ENCODE measurements at places on chromosomes 4 and X. TPM values are rescaled to one million over a fixed set of nuclear protein-coding genes. Genes with fewer than 3 reads are reported as not detected.

ENPEP gene
- 0.39 TPM for total RNA-seq

EMCN gene
- not detected for total RNA-seq

- no peak for DNase-seq
- H3K4me1 ChIP-seq, result peaks cover 10% of the 10 kb centered on the region
- no peak overlapping the region for H3K27ac ChIP-seq
- H3K27me3 ChIP-seq, result no peaks in the 10 kb centered on the region
Measured at GRCh38 chrX:38166478-38167083, 54.1 kb downstream of the SRPX start.

ABLIM2 gene
- 2.6 TPM for total RNA-seq

GRCh38 chr4:1010395-1011021 lies 918 bp upstream of the FGFRL1 start:
- peaks cover 50% of the 10 kb centered on the region for H3K27me3 ChIP-seq
- H3K36me3 ChIP-seq, result no peaks in the 10 kb centered on the region
- H3K4me1 ChIP-seq, result peaks cover 10% of the 10 kb centered on the region
- DNase-seq, result peak; percentile 40
- no peak overlapping the region for H3K27ac ChIP-seq
- H3K4me3 ChIP-seq, result peak overlapping the region; percentile 66

GRCh38 chrX:378443-378842 lies 8.3 kb downstream of the PPP2R3B start:
- peaks cover 16% of the 10 kb centered on the region for H3K4me1 ChIP-seq
- peaks cover 17% of the 10 kb centered on the region for H3K27me3 ChIP-seq
- DNase-seq, result no peak
- no peaks in the 10 kb centered on the region for H3K36me3 ChIP-seq
- peak overlapping the region; percentile 74 for H3K27ac ChIP-seq
- no peak overlapping the region for H3K4me3 ChIP-seq

GRCh38 chrX:132750331-132751062 lies 207.9 kb downstream of the HS6ST2 start:
- no peak overlapping the region for H3K27ac ChIP-seq
- peaks cover 42% of the 10 kb centered on the region for H3K4me1 ChIP-seq
- H3K36me3 ChIP-seq, result no peaks in the 10 kb centered on the region

DNA sequence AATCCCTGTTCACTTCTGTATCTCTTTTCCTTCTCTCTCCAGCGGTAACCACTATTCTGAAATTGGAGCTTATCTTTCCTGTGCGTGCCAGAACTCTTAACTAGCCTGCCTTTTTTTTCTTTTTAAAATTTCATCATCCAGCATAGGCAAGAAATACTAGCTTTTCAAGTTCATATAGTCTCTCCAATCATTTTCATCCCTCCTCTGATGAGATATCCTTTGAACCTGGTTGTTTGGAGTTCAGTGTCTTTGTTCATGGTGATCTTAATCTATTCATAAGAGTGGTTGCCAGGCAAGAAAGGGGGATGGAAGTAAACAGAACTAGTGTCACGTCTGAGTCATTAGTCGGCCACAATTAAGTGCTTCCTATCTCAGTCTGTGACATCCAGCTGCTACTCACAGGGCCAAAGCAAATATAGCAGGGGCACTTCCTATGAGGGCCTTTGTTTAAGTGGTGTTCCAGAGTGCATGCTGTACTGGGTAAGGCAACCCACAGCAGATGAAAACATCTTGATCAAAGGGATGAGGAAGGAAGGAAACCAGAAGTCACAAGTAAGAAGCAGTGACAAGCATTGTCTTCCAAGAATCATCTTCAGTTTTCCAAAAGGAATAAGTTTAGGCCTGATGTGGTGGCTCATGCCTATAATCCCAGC lies 56.4 kb upstream of the XIAP start:
- H3K4me1 ChIP-seq, result no peaks in the 10 kb centered on the region
- H3K4me3 ChIP-seq, result no peak overlapping the region
- H3K27me3 ChIP-seq, result no peaks in the 10 kb centered on the region
- H3K36me3 ChIP-seq, result no peaks in the 10 kb centered on the region

- H3K36me3 ChIP-seq, result no peaks in the 10 kb centered on the region
- peaks cover 50% of the 10 kb centered on the region for H3K4me1 ChIP-seq
- DNase-seq, result no peak
Measured at GRCh38 chr4:37241647-37242046, 2.9 kb upstream of the NWD2 start.

DNA sequence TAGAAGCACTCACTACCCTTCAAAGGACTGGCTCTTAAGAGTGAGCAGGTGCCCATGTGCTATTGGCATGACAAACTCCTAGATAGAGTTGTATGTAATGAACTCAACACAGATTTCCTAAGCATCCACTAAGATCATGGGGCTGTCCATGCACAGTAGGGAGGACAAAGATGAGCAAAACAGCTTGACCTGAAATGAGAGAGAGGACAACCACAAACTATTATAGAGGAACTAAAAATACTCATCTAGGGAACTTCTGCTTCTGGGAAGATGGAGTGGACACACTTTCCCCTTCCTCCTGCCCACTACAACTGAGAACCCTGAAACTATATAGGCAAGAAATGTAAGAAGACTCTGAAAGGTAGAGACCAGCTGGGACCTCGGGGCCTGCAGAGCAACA lies 20.8 kb upstream of the TMEM128 start:
- peaks cover 40% of the 10 kb centered on the region for H3K36me3 ChIP-seq
- no peak overlapping the region for H3K4me3 ChIP-seq
- no peaks in the 10 kb centered on the region for H3K27me3 ChIP-seq
- no peaks in the 10 kb centered on the region for H3K4me1 ChIP-seq
- no peak for DNase-seq

SEL1L3 gene
- total RNA-seq, result 35.1 TPM

- no peak overlapping the region for H3K27ac ChIP-seq
- peaks cover 18% of the 10 kb centered on the region for H3K36me3 ChIP-seq
- H3K4me1 ChIP-seq, result no peaks in the 10 kb centered on the region
- no peaks in the 10 kb centered on the region for H3K27me3 ChIP-seq
- H3K4me3 ChIP-seq, result no peak overlapping the region
Measured at GRCh38 chrX:106959901-106960300, 39.7 kb downstream of the CLDN2 start.

GRCh38 chr4:186634591-186635128 lies 79.3 kb upstream of the MTNR1A start:
- peaks cover 32% of the 10 kb centered on the region for H3K4me1 ChIP-seq
- H3K36me3 ChIP-seq, result peaks cover 57% of the 10 kb centered on the region
- no peak for DNase-seq
- H3K27ac ChIP-seq, result peak overlapping the region; percentile 90
- no peaks in the 10 kb centered on the region for H3K27me3 ChIP-seq
- H3K4me3 ChIP-seq, result no peak overlapping the region

SYNPO2 gene
- total RNA-seq, result 1.5 TPM

GTPBP6 gene
- total RNA-seq, result 68.5 TPM

MAGIX gene
- 1.2 TPM for total RNA-seq

DNA sequence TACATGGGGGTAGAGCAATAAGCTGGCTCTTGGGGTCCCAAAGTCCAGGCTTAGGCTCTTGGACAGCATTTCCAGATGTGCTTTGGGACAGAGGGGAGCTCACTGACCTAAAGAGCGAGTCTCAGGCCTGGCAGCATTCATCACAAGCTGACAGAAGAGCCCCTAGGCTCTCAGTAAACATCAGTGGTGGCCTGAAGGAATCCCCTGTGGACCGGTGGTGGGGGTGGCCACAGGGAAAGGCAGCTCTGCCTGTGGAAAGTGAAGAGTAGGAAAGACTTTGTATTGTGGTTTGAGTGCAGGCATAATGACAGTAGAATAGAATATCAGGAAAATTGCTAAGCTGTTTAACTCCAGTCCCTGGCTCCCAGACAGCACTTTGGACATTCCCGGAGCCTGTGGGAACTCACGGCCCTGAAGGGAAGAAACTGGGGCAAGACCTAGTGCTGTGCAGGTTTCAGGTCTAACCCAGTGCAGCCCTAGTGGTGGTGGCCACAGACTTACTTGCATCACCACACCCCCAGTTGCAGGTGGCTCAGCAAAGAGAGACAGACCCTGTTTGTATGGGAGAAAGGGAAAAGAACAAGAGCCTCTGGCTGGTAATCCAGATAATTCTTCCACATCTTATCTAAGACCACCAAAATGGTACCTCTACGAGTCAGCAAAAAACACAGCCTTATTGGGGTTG lies 141.9 kb downstream of the MAB21L2 start:
- no peaks in the 10 kb centered on the region for H3K27me3 ChIP-seq
- peak overlapping the region; percentile 48 for H3K27ac ChIP-seq
- H3K4me3 ChIP-seq, result no peak overlapping the region
- H3K4me1 ChIP-seq, result no peaks in the 10 kb centered on the region
- no peak for DNase-seq
- peaks cover 15% of the 10 kb centered on the region for H3K36me3 ChIP-seq

DNA sequence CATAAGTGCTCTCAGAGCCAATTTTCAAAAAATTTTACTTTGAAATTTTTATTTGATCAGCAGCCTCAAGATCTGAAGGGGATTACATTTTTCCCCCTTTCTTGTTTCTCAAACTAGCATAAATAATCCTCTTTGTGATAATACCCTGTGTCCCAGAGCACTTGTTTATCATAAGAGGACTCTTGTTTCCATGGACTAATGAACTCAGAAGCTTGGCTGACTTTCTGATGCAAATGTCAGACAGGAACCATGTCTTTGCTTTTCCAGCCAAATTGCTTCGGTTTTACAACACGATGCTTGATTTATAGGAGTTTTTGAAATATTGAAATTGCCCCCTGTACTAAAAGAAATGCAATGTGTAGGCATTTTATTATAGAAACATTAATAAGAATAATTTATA lies 859.3 kb upstream of the LCORL start:
- H3K27me3 ChIP-seq, result no peaks in the 10 kb centered on the region
- DNase-seq, result no peak

SH2D1A gene
- total RNA-seq, result not detected

DNA sequence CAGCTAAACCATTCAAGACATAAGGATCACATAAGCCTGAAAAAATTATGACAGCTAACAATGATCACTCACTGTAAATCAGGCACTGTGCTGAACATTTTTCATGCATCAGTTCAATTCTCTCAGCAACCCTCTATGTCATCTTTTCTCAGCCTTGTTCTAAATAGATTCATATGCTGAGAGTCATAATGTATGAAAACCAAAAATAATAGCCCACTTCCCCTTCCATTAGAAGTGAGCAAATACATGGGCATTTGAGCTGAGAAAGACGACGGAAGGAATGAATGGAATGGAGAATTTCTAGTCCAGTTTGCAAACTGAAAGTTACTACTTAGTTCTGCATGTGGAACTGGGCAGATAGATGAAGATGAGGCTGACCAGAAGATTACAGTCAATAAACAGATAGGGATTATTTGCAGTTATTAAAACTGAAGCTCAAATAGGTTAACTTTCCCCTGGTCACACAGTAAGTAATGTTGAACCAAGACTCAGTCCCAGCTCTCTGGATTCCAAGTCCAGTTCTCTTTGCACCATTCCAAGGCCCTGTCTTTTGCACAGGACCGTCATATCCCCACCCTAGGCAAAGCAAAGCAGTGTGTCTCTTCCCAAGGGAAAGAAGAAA lies 1.6 kb upstream of the SH3RF1 start:
- no peaks in the 10 kb centered on the region for H3K36me3 ChIP-seq
- no peak for DNase-seq
- H3K4me3 ChIP-seq, result peak overlapping the region; percentile 80
- H3K27me3 ChIP-seq, result peaks cover 10% of the 10 kb centered on the region
- H3K4me1 ChIP-seq, result peaks cover 42% of the 10 kb centered on the region

VGLL1 gene
- not detected for total RNA-seq

DNA sequence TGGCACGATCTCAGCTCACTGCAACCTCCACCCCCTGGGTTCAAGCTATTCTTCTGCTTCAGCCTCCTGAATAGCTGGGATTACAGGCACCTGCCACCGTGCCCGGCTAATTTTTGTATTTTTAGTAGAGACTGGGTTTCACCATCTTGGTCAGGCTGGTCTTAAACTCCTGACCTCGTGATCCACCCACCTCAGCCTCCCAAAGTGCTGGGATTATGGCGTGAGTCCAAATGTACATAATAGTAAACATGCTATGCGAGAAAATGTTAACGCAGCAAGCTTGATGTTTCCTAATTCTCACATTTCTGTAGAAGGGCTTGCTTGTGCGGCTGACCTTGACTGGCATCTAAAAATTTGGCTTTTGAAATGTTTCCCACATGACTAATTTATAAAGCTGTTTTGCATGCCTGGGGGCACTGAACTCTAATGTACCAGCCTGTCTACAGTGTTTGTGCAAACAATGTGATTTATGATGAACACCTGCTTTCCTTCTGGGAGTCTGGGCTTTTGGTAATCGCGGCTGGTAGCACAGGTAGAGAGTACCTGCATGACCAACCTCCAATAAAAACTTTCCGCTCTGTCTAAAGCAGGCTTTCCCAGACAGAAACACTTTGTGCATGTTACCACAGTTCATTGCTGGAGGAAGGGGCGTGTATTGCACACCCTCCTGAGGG lies 216.8 kb downstream of the IL15 start:
- no peak overlapping the region for H3K4me3 ChIP-seq
- H3K27me3 ChIP-seq, result no peaks in the 10 kb centered on the region
- H3K27ac ChIP-seq, result no peak overlapping the region
- H3K36me3 ChIP-seq, result peaks cover 28% of the 10 kb centered on the region
- DNase-seq, result no peak
- H3K4me1 ChIP-seq, result no peaks in the 10 kb centered on the region

- H3K4me3 ChIP-seq, result no peak overlapping the region
- peaks cover 9% of the 10 kb centered on the region for H3K27me3 ChIP-seq
- H3K36me3 ChIP-seq, result peaks cover 4% of the 10 kb centered on the region
- DNase-seq, result no peak
- peak overlapping the region; percentile 64 for H3K27ac ChIP-seq
- H3K4me1 ChIP-seq, result peaks cover 22% of the 10 kb centered on the region
Measured at GRCh38 chr4:182808673-182809416, 108.3 kb downstream of the DCTD start.

GRCh38 chr4:87589531-87589930 lies 18.8 kb upstream of the DSPP start:
- DNase-seq, result no peak
- no peaks in the 10 kb centered on the region for H3K4me1 ChIP-seq
- H3K27ac ChIP-seq, result no peak overlapping the region
- no peaks in the 10 kb centered on the region for H3K27me3 ChIP-seq
- H3K36me3 ChIP-seq, result no peaks in the 10 kb centered on the region

DNA sequence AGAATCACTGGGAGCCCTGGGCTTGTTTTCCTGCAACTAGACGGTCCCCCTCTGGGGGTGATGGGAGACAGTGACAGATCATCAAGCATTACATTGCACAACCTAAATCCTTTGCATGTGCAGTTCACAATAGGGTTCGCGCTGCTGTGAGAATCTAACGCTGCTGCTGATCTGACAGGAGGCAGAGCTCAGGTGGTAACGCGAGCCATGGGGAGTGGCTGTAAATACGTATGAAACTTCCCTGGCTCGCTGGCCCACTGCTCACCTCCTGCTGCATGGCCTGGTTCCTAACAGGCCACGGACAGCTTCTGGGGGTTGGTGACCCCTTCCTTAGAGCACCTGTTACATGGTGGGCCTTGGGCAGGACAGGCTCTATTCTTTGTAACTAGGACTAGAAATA lies 10.4 kb downstream of the PAQR3 start:
- no peaks in the 10 kb centered on the region for H3K27me3 ChIP-seq
- H3K27ac ChIP-seq, result no peak overlapping the region
- peaks cover 38% of the 10 kb centered on the region for H3K36me3 ChIP-seq
- DNase-seq, result peak; percentile 8
- no peaks in the 10 kb centered on the region for H3K4me1 ChIP-seq

SPANXN3 gene
- not detected for total RNA-seq

RBMXL3 gene
- not detected for total RNA-seq

ASB12 gene
- 0.60 TPM for total RNA-seq
